ENCODE measurements at places on chromosomes 1 and 21.

GRCh38 chr1:228006034-228006785, 588 bp upstream of the WNT3A start:
- no peak for DNase-seq

DNA sequence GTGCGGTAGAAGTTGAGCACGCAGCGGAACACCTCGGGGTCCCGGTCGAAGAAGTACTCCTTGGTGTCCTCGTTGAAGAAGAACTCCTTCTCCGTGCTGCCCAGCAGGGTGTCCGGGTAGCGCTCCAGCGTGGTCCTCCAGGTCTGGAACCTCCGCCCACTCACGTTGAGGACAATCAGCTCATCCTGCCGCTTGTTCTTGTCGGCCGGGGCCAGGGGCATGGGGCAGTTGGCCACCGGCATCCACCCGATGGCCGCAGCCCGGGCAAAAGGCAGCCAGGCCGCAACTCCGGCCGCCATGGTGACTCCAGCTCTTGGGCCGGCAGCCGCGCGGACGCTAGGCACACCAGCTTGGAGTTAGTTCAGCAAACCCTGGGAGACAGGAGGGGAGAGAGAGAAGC, 7.0 kb downstream of the KCND3 start:
- DNase-seq, result no peak

GRCh38 chr1:3101124-3101939, 32.3 kb downstream of the PRDM16 start:
- DNase-seq, result no peak

DNA sequence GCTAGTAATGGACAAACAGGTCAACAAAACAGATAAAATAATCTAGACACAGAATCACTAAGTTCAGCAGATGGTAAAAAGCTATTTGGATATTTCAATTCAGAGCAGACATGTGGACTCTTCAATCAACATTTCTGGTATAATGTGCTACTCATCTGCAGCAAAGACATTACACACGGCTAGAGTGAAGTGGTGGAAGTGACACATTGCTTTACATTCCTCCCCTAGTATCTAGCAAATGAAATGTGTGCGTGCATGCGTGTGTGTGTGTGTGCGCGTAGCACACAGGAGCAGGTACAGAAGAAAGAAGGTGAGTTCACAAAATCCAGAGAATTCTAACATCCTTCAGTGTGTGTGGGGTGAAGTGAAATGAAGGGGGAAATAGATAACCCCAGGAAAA, 8.3 kb downstream of the AHCTF1 start:
- no peak for DNase-seq

DNA sequence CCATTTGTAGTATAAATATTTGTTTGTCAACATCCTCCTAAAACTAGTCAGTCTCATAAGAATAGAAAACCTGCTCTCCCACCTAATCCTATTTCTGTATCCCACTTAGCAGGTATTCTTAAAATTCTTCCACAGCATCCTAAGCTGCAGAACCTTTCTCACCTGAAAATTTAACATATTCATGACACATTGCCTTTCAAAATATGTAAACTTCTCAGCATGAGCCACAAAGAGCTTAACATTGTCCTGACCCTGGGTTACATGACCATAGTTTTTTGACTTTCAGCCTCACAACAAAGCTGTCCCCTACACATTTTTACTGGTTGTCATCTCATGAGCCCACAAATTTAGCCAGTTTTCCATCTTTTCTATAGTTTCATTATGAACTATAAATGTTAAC, 712.1 kb downstream of the LTN1 start:
- DNase-seq, result no peak

DNA sequence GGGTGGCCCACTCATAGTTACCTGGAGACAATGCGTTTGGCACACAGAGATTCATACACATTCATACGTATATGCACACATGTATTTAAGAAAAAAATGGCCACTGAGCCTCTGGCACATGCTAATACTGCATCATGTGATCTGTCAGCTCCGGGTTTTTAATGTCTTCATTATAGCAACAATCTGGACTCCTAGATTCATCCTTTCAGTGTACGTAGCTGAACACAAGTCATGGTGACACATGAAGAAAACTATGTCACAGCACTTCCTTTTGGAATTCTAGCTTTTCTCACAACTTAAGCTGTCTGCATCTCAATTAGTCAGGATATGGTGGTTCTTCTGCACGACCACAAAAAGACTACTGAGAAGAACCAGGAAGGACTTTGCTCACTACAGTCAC, 24.7 kb downstream of the HSF2BP start:
- DNase-seq, result peak; percentile 85

GRCh38 chr1:168570652-168571051, 5.8 kb upstream of the XCL1 start:
- no peak for DNase-seq

- peak; percentile 60 for DNase-seq
These were observed 60.4 kb upstream of the C1orf53 start for GRCh38 chr1:197841883-197842553.

GRCh38 chr1:204663644-204664383, 21.7 kb downstream of the LRRN2 start:
- no peak for DNase-seq

GRCh38 chr1:117685936-117686806, 80.3 kb downstream of the TENT5C start:
- DNase-seq, result no peak

DNA sequence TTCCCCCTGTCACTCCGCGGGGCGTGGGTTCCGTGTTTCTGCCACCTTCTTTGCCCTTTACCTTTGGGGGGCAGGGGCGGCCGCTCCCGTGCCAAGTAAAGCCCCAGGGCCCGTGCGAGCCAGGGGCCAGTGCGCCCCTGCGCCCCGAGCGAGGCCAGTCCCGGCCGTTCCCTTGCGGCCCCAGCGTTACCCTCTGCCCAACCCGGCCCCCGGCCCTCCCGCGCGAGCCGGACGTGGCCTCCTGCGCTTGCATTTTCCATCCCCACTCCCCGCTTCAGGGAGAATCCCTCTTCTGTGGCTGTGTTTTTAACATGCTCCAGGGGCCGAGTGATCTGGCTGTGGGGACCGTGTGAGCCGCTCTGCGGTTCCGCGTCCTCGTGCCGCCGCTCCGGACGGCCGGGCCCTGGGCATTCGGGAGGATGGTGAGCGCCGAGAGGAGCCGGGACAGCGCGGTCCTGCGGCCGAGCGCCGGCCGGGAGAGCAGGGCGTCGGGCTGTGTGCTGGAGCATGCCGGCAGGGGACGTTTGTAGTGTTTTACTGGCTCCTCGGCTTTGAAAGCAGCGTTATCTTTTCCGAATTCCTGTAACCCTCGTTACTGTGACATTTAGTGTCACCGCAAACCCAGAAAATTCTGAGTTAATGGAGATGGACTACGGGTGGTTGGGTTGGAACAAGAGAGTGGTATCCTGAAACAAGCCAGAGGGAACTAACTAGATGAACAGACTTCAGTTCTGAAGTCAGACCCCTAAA, 1.0 kb downstream of the GALNT2 start:
- DNase-seq, result no peak

DNA sequence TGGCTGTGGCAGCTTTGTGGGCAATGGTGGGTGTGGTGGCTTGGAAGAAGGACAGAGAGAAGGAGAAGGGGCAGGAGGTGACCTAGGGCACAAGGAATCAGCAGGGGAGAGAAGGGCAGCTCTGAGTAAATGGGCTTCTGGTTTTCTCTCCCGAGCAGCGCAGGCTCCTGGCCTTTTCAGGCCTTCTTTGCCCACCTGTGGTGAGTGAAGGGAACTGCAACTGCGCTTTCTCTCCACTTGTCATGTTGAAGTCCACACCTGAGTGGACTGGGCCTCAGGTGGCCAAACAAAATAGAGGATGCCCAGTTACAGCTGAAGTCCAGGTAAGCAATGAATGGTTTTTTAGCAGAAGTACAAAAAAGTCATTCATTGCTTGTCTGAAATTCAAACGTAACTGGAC, 29.4 kb upstream of the KCNA10 start:
- DNase-seq, result no peak

GRCh38 chr1:168291222-168291837, 10.7 kb downstream of the TBX19 start:
- DNase-seq, result no peak
